ENCODE measurements at places on chromosomes 16 and 17.

- DNase-seq, result no peak
Observed at GRCh38 chr17:28485049-28485448, 11.6 kb downstream of the SLC13A2 start.

GRCh38 chr17:41948762-41949460 is 17.7 kb upstream of the CNP start:
- no peak for DNase-seq

DNA sequence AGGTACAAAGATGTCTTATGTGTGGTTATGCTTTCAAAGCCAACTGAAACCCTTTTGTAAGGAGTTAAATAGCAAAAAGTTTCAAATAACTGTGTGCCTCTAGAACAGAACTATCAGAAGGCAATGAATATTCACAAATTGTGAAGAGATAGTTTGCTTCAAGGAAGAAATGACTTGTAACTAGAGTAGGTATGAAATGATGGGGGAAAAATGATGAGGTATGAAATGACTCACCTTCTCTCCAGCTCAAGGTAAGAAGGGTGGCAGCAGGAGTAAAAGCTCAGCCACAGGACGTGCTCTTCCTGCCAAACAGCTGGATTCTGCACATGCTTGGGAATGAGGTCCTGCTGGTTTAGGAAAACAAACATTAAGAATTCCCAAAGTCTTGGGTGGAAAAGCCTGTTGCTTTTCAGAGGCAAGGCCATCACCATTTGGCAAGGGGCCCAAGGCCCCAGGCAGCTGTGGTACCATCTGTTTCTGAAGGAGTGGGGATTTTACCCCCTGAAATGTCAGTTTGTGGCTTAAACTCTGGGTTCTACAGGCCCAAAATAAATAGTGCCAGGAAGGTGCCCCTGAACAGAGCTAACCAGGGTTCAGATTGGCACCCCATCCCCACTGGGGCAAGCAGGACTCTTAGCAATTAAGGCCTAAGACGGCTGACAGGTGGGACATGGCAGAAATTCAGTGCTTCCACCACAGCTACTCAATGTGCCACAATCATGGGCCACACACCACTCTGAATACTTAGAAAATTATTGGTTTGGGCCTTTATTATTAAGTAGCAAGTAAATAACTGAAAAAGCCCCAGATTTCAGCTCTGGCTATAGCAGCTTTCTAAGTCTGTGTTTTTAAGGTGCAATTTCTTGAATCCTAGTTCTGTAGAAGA is 13.3 kb downstream of the HERPUD1 start:
- no peak for DNase-seq

GRCh38 chr16:56409195-56409594 is 16.1 kb downstream of the AMFR start:
- no peak for DNase-seq

DNA sequence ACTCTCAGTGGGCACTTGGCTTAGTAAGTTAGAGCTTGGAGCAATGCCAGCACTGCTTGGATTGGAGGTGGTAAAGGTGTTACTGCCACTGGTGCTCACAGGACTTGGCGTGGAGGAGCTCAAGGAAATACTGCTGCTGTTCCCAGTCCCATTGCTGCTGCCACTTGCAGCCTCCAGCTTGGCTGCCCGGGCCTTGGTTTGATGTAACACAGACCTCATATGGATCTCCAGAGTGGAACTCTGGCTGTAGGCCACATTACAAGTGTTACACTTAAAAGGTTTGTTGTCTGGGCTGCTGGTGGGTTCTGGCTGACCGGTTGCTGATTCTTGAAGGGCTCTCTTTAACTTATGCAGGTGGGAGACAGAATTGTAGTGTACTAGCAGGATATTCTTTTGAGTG is 250.3 kb downstream of the ZFHX3 start:
- no peak for DNase-seq

DNA sequence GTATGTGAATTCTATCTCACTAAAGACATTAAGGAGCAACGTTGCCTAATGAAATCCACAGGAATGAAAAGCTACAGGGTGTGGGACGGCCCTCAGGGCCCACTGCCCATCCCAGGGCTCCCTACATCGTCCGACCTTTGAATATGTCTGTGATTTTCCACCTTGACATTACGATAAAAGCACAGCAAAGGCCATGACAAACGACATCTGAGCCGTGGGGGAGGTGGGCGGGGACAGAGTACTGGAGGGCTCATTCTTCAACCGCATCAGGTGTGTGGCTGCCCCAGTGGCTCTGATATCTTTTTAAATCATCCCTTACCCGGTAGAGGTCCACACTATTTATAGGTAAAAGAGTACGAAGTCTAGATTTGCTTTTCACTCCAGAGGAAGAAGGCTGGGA is 35.1 kb downstream of the LMF1 start:
- DNase-seq, result no peak

- DNase-seq, result no peak
Observed at GRCh38 chr17:78390241-78391050, 12.0 kb downstream of the PGS1 start.

GRCh38 chr16:77014441-77014840 is 176.5 kb upstream of the MON1B start:
- DNase-seq, result no peak

- no peak for DNase-seq
Observed at GRCh38 chr16:64983963-64984362, 137.9 kb downstream of the CDH11 start.

DNA sequence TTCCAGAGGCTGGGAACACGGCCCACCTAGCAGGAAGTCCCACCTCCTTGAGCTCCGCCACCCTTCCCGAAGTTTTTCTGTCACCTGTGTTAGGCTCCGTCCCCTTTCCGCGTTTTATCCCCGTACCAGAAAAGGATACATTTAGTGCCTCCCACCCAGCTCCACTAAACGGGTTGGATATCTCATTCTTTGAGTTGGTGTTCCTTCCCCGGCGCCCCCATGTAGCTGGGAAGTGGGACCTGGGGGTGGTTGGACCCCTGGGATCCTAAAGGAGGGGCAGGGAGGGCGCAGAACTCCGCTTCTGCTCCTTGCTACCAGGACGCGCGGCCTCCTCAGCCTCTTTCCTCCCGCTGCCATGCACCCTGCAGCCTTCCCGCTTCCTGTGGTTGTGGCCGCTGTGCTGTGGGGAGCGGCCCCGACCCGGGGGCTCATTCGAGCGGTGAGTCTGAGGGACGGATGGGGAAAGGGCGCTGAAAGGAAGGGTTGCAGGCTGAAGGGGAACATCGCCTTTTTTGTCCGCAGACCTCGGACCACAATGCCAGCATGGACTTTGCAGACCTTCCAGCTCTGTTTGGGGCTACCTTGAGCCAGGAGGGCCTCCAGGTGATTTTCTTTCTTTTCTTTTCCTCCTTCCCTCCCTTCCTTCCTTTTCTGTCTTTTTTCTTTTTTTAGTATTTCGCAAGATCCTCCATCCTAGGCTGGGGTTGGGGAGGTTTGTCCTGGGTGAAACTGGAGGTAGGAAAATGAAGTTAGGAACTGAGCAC is 669 bp downstream of the RNF167 start:
- DNase-seq, result no peak

GRCh38 chr17:35878361-35878760 is 1.8 kb downstream of the CCL5 start:
- no peak for DNase-seq

DNA sequence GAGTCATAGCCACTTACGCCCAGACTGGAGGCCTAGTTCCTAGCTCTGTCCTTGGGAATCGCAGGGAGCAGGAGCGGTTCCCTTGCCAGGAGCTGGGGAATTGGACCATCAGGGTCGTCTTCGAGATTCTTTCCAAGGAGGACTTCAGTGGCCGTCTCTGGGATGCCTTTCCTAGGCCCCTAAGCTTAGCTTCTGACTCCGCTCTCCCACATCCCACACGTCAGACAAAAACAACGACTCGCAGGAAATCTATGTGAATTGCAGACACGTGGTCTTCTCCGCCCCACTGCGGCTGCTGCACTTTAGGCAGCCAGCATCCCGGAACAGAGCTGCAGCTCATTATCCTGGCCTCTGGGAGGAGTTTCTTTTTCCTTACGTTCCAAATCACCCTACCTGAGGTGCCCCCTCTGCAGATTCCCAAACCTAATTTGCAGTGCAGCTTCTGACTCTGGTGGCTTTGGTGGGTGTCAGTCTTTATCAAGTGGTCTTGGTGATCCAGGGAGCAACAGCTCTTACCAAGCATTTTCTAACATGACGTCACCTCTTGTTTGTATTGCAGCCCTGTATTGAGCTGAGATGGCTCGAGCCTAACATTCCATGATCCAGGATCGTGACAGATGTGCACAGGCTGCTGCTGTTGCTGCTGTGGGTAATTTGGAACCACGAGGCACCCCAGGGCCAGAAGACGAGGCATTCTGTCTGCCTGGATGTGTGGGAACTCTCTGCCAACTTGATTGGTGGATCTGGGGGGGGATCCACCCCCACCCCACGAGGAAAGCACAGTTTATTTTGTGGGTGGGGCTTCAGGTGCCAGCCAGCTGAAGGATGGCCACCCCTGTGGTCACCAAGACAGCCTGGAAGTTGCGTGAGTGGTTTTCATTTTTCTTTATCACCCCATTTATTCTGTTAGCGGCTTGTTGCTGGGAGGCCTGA is 1.1 kb downstream of the KATNB1 start:
- DNase-seq, result no peak

DNA sequence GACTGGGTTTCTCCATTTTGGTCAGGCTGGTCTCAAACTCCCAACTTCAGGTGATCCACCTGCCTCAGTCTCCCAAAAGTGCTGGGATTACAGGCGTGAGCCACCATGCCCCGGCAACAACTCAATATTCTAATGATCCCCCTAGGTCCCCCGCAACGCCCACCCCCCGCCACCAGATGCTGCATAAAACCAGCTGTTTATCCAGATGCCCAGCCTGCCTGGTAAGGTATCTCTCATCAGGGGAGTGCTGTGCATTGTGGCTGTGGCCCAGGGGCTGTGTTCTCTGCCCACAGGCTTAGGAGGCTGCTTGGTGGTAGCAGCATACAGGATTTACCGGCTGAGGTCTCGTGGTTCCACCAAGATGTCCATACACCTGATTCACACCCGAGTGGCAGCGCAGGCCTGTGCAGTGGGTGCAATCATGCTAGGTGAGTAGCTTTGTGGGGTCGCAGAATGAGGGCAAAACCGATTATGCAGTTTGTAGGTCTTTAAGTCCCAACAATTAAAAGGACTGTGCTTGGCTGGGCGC is 1.3 kb downstream of the HIGD1B start:
- DNase-seq, result no peak

GRCh38 chr16:10799736-10800135 is 18.9 kb downstream of the TVP23A start:
- DNase-seq, result no peak

- DNase-seq, result no peak
Observed at GRCh38 chr17:69468207-69468606, 53.7 kb downstream of the MAP2K6 start.

- DNase-seq, result no peak
Observed at GRCh38 chr16:67961551-67961957, 6.9 kb downstream of the SLC12A4 start.

- DNase-seq, result no peak
Observed at GRCh38 chr17:68778726-68779125, 176.5 kb downstream of the ABCA8 start.

GRCh38 chr16:10877472-10877946 is 507 bp downstream of the CIITA start:
- no peak for DNase-seq

DNA sequence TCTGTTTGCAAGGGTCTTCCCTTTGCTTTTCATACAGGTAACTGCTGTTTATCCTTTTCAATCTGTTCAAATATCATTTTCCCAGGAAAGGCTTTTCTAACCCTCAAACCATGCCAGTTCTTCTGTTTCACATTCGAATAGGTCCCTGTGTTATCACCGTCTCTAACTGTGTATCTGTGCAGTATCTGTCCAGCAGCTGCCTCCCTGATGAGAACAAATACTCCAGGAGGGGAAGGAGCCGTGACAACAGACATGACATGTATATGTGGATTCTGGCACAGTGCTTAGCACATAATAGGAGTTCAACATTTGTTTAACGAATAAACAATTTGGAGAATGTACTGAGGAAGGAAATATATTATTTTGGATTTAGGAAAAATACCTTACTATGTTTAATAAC is 95.7 kb downstream of the STX8 start:
- no peak for DNase-seq

DNA sequence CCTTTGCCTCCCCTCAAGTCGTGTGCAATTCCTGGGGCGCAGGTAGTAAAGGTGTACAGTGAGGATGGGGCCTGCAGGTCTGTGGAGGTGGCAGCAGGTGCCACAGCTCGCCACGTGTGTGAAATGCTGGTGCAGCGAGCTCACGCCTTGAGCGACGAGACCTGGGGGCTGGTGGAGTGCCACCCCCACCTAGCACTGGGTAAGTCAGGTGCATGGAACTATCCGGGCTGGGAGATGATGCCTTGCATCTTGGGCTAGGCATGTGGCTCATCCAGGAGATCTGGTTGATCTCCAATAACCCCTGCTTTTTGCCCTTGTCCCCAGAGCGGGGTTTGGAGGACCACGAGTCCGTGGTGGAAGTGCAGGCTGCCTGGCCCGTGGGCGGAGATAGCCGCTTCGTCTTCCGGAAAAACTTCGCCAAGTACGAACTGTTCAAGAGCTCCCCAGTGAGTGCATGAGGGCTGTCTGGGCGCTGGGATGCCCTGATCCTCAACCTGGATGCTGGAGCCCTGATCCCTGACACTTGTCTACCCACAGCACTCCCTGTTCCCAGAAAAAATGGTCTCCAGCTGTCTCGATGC is 5.2 kb downstream of the GRB7 start:
- no peak for DNase-seq

GRCh38 chr17:48333034-48333530 is 96.9 kb downstream of the SKAP1 start:
- DNase-seq, result no peak

- no peak for DNase-seq
Observed at GRCh38 chr17:45312477-45313420, 4.1 kb downstream of the MAP3K14 start.

- DNase-seq, result no peak
Observed at GRCh38 chr17:45296003-45296832, 20.6 kb downstream of the MAP3K14 start.

GRCh38 chr17:16297367-16298139 is 55.7 kb downstream of the CENPV start:
- DNase-seq, result no peak

DNA sequence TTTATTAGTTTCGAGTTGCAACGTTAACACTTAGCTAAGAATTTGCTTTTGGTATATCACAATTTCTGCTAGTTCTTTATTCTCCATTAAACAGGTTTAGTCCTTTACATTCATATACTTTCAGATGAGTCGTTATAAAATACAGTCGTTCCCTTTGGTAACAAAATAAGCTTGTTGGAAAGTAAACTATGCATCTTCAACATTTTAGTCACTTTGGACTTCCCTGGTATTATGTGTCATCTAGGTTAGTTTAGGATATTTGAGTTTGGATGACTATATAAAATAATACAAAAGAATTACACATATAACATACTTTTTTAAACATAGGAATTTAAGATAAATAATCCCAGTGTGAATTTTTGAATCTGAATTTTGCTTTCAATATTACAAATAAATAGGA is 351.5 kb downstream of the BCAS3 start:
- no peak for DNase-seq

GRCh38 chr17:27572665-27573064 is 58.3 kb upstream of the LGALS9 start:
- DNase-seq, result peak; percentile 33

GRCh38 chr17:200586-200985 is 19.1 kb upstream of the DOC2B start:
- no peak for DNase-seq
